CD4-positive, alpha-beta T cell treated with Interleukin-12 subunit alpha and Interleukin-12 subunit beta, for 1 hour (primary cell): ENCODE measurements at places on chromosomes 5 and 9.

DNA sequence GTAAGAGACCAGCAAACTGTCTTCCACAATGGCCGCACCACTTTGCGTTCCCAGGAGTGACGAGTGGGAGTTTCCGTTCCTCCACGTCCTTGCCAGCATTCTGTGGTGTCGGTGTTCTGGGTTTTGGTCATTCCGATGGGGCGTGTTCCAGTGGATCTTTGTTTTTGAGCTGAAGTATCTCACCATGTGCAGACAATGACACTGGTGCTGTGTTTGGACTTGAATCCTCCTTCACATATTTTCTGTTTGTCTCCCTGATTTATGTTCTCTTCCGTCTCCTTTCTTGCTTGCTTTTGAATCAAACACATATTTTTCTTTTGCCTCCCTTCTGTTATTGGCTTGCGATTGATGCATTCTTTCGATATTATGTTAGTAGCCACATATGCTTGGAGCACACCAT lies 60.8 kb upstream of the IRX4 start:
- DNase-seq, result no peak

GRCh38 chr5:143265995-143266394 lies 137.5 kb downstream of the NR3C1 start:
- no peak for DNase-seq

DNA sequence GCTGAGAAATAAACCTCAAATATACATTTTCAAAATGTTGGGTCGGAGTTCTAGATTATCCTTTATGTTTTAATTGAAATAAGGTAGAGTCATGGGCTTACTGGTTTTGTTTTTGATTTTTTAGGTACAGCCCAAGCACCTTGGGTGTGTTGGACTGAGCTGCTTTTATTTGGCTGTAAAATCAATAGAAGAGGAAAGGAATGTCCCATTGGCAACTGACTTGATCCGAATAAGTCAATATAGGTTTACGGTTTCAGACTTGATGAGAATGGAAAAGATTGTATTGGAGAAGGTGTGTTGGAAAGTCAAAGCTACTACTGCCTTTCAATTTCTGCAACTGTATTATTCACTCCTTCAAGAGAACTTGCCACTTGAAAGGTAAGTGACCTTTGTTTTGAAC lies 3.6 kb downstream of the CCNG1 start:
- DNase-seq, result no peak

DNA sequence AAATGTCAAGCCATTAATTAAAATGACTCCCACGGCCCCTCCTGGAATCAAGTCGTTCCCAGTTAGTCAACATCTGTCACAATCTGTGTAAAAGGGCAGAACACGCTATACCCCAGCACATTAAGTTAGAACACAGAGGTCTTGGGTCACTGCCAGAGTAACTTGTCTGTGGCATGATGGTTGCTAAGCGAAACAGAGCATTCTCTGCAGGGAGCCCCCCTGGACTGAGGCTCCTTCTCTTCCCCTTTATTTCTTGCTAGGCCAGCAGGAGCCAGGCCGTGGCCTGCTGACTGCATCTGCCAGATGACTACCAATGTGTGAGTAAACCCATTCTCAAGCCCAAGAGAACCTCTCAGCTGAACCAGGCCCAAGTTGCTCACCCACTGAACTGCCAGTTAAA lies 51.9 kb upstream of the ZBED3 start:
- no peak for DNase-seq

- DNase-seq, result no peak
These were observed 76.3 kb upstream of the GPBP1 start for GRCh38 chr5:57097526-57097925.
